ENCODE measurements at places on chromosomes 11 and 22.
A peak's percentile ranks its signal among the peaks of the same experiment; 100 is the strongest.

GRCh38 chr22:37862570-37863325 is 13.5 kb downstream of the EIF3L start:
- DNase-seq = no peak

GRCh38 chr11:80118073-80118472 is 677.2 kb upstream of the TENM4 start:
- no peak for DNase-seq

DNA sequence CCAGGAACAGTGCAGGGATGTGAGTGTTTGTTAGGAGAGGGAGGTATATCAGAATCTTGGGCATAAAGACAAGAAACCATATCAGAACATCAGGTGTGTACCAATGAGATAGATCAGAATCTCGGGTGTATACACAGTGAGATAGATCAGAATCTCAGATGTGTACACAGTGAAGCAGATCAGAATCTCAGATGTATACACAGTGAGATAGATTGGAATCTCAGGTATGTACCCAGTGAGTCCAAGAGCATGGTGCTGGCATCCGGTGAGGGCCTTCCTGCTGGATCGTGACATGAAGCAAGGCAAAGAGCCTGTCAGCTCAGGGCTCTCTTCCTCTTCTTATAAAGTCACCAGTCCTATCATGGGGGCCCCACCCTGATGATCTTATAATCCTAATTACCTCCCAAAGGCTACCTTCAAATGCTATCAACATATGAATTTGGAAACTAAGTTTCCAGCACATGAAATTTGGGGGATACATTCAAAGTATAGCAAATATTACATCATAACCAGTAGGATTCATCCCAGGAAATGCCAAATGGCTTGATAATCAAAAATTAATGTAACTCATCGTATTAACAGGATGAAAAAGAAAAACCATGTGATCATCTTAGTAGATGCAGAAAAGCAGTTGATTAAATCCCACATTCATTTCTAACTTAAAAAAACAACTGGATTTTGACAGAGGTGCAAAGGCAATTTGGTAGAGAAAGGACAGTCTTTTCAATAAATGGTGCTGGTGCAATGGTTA is 28.6 kb downstream of the PPARA start:
- DNase-seq = no peak

DNA sequence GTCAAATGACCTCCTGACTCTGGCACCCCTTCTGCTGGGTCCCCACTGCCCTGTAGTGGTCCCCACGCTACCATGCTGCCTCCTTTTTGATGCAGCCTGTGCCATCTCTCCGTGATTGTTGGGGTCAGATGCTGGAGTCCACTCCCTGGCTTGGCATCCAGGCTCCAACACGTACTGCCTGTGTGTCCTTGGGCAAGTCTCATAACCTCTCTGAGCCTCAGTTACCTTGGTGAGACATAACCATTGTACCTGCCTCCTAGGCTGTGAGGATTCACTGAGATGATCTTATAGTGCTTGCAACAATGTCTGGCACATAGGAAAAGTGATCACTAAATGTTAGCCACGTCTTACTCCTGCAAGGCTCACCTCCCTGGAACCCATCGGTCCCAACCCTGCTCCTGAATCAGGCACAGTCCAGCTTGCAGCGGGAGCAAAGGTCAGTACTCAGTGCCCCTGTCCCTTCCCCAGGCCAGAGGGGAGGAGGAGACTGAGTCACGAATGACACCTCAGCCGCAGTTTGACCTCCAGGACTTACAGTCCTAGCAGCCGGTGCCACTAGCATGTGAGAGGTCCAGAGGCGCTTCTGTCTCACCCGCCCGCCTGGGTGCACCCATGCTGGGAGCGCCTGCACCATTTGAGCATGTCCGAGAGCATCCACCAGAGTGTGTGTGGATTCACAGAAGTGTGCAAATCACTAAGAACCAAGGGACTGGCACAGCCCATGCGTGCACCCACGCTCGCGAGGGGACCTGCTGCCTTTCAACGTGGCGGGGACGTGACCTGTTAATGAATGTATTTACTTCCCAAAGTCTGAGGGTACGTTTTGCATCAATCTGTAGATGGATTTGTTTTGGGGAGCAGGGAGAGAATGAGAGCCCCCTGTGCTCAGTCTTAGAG is 3.0 kb upstream of the APOA4 start:
- no peak for DNase-seq

DNA sequence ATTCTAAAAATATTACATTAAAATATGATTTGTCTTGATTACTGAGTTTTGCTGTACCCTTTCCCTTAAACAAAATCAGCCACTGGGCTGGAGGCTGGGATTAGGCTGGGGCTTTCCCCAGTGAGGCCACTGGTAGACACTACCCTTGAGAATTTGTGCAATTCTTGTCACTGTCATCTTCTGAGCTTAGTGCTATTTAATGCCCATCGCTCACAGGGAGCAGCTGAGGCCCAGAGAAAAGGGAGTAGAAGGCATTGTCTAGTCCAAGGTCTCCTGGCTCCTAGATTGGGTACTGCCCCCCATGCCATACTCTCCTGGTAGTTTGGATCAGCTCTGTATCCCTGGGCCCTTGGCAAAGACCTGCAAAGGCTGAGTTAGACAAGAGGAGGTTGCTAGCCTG is 6.7 kb downstream of the CHRM1 start:
- DNase-seq = no peak

DNA sequence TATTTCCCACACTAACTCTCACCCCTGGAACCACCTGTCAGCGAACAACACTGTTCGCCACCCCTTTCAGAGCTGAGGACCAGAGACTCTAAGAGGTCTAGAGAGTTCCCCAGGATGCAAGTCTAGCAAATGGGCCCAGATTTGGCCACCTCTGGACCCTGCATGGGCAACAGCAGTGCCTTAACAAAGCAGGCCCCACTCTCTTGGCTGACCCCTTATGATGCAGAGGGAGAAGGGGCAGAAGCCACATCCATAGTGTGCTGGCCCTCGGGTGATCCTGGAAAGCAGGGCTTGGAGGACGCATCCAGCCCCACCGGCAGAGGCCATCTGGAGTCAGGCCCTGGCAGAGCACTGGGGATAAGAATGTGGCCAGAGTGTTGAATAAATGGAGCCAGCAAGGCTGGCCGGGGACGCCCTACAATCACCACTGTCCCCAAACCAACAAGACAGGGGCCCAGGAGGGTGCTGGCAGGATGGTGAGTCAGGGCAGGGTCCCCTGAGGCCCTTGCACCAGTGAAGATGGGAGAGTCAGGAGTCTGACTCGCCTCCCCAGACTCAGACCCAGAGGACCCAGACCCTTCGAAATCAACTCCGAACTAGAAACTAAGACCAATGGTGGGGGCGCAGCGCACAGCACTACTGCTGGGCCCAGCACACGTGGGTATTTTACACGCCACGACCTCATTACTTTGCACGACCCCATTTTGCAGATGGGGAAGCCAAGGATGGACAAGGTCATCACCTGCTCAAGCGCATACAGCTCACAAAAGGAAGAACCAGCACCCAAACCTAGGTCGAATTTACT is 6.5 kb downstream of the CSNK1E start:
- DNase-seq = no peak

- no peak for DNase-seq
Measured at GRCh38 chr22:20095521-20095920, 15.5 kb downstream of the DGCR8 start.

DNA sequence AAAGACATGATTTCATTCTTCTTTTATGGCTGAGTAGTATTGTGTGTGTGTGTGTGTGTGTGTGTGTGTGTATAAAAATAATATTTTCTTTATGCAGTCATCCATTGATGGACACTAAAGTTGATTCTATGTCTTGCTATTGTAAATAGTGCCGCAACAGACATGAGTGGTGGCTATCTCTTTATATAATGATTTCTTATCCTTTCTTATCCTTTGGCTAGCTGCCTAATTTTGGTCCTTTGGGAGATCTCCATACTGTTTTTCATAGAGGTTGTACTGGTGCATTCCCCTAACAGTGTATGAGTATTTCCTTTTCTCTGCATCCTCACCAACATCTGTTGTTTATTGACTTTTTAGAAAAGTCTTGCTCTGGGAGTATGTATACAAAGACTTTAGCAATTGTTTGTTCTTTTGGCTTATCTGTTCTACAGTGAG is 107.0 kb downstream of the STIM1 start:
- DNase-seq = no peak

DNA sequence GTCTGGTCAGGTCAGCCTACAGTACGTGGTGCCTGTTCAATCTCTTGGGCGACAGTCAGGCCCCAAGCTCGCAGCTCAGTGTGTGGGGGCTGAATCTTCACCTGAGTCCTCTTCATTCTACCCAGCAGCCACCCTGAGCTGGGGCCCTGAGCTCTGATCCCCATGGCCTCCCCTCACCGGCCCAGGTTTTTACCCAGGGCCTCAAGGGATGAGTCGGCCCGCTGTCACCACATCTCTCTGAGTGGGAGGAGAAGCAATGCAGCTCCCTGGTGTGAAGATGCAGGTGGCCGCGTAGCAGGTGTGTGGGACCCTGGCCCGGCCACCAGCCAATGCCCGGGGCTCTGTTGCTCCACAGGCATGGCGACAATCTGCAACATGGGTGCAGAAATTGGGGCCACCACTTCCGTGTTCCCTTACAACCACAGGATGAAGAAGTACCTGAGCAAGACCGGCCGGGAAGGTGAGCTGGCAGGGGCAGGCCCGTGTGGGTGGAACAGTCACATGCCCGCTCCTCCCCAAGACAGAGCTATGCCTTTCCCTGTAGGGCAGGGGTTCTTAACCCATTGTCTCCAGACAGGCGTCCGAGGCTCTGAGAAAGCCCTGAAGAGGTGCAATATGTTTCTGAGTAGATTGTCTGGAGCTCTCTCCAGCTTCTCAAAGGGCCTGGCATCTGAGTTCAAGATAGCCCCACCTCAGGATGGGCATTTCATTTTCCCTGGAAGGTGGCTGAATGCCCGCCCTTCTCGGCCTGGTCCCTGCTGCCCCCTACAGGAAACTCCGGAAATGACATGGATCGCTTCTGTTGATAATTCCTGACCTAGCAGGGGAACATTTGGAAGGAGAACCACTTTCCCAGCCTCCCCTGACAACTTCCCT is 26.9 kb downstream of the POLR3H start:
- no peak for DNase-seq

DNA sequence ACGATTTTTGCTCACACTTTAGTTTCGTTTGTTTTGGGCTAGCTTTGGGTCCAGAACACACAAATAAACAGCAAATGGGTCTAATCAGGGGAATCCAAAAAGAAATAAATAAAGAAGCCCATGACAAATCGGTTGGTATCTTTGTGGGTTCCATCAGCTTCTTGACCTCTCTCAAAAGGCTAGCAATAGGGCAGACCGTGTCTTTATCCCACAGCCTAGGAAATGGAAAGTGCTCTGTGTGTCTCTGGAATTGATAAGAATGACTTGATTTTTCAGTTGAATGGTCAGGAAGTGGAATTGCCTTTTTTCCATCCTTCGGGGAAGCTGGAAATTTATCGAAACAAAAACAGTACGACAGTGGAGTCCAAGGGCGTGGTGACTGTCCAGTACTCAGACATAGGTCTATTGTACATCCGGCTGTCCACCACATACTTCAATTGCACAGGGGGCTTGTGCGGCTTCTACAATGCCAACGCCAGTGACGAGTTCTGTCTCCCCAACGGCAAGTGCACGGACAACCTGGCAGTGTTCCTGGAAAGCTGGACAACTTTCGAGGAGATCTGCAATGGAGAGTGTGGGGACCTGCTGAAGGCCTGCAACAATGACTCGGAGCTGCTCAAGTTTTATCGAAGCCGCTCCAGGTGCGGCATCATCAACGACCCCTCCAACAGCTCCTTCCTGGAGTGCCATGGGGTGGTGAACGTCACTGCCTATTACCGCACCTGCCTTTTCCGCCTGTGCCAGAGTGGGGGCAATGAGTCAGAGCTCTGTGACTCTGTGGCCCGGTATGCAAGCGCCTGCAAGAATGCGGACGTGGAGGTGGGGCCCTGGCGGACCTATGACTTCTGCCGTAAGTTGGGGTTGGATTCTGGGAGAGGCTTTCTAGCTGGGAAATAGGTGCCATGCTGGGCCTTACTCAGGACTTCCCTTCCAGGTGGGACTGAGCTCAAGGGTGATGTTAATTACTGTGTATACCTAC is 28.6 kb downstream of the TECTA start:
- no peak for DNase-seq

DNA sequence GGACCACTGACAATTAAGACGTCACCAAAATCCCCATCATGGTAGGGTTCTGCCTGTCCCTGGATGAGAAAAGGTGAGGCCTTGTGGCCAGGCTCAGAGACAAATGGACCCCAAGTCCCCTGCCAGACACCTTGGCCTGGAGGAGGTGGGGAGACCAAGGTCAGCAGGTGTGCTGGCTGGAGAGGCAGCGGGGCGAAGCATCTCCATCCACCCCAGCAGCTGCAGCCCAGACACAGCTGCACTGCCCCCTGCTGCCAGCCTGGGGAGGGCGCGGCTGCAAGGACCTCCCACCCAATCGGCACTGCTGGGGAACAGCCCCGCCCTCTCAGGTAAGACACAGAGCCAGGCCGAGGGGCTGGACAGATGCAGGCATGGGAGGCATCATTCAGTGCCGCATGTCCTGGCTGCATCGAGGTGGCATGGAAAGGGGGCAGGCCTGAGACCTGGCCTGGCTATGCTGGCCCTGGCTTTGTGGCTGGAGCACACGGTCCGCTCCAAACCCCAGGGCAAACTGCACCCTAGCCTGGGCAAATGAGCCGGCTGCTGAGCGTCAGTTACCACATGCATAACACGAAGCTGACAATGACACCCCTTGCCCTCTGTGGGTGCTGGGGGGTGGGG is 12.2 kb upstream of the MFNG start:
- peak; percentile 51 for DNase-seq

DNA sequence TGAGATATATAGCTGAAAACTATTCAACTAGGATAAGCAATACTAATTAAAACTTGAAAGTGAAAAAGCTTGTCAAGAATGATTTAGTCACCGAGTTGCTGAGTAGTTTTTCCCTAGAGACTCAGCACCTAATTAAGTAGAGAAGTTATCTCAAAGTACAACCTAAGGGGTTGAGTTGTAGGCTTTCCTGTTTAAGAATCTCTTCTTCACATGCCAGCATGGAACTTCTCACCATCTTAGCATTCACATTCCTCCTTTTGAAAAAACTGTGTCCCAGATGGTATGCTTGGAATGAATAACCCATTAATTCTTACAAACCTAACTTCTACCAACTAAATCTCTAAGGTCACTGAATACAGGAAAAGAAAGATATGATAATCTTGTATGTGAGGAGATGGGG is 303.3 kb upstream of the ZC3H12C start:
- DNase-seq = no peak

DNA sequence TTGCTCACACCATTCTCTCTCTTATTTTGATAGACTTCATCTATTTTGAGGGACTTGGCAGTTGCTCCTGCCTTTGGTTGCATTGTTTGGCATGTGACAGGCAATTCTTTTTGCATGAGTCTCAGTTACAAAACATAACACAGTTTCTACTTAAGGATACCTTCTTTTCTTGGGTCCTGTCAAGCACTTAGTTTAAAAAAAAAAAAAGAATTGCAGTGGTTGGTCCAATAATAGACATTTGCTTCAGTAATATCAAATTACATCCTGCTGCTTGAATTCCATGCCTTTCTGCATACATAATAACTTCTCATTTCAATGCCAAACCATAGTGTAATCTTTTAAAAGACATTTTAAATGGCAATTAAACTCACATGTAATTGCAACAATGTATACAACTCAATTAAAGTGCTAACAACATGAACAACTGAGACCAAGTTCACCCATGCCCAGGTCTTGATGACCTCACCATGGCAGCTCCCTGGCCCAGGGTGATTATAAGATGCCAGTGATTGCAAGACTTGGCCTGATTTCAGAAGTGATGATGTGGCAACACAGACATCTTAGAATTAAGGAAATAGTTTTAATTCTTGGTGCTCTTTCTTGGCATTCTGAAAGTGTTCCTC is 32.2 kb upstream of the PLET1 start:
- no peak for DNase-seq

GRCh38 chr11:120719348-120719747 is 207.8 kb downstream of the GRIK4 start:
- DNase-seq = no peak
